ENCODE measurements at places on chromosomes 7 and 10. TPM values are rescaled to one million over a fixed set of nuclear protein-coding genes. Genes with fewer than 3 reads are reported as not detected.
A peak's percentile ranks its signal among the peaks of the same experiment; 100 is the strongest.

The HOXA6 gene
- total RNA-seq: 5.0 TPM

The ODAD2 gene
- total RNA-seq: 0.59 TPM

The ANKRD22 gene
- under 0.01 TPM for total RNA-seq

The IFIT1B gene
- not detected for total RNA-seq

The CLIP2 gene
- 70.9 TPM for total RNA-seq

The GPC2 gene
- 1.4 TPM for total RNA-seq

The NKX1-2 gene
- total RNA-seq: not detected

The AKR1C4 gene
- not detected for total RNA-seq

- H3K4me1 ChIP-seq: no peaks in the 10 kb centered on the region
- H3K4me3 ChIP-seq: peak overlapping the region; percentile 68
- H3K27ac ChIP-seq: no peak overlapping the region
- H3K36me3 ChIP-seq: no peaks in the 10 kb centered on the region
- DNase-seq: peak; percentile 95
Observed at GRCh38 chr7:44309271-44310091, 15.9 kb downstream of the CAMK2B start.

DNA sequence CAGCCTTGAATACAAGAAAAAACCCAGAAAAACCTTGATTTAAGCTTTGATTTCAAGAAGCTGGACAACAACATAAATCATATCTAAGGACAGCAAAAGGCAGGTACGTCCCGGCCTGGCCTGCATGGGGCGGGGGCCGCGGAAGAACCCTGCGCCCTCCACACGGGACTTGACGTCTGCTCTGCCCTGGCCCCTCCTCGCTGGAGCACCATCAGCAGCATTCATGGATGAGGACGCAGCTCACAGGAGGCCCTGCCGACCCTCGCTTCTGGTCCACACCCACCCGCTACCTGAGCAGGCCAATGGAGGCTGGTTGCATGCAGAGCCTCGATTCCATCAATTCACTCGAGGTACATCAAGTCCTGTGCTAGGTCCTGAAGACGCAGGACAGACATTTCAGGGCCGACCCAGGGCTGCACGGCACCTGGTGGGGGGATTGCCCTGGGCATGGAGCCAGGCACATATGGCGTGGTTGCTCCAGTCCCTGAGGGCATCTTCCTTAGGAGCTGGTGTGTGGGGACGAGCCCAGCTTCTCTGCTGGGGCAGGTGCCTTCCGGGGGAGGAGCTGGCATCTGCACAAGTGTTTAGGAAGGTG is 63.1 kb upstream of the NKX6-2 start:
- H3K36me3 ChIP-seq: no peaks in the 10 kb centered on the region
- H3K4me3 ChIP-seq: no peak overlapping the region
- H3K27me3 ChIP-seq: peaks cover 21% of the 10 kb centered on the region
- no peaks in the 10 kb centered on the region for H3K4me1 ChIP-seq

DNA sequence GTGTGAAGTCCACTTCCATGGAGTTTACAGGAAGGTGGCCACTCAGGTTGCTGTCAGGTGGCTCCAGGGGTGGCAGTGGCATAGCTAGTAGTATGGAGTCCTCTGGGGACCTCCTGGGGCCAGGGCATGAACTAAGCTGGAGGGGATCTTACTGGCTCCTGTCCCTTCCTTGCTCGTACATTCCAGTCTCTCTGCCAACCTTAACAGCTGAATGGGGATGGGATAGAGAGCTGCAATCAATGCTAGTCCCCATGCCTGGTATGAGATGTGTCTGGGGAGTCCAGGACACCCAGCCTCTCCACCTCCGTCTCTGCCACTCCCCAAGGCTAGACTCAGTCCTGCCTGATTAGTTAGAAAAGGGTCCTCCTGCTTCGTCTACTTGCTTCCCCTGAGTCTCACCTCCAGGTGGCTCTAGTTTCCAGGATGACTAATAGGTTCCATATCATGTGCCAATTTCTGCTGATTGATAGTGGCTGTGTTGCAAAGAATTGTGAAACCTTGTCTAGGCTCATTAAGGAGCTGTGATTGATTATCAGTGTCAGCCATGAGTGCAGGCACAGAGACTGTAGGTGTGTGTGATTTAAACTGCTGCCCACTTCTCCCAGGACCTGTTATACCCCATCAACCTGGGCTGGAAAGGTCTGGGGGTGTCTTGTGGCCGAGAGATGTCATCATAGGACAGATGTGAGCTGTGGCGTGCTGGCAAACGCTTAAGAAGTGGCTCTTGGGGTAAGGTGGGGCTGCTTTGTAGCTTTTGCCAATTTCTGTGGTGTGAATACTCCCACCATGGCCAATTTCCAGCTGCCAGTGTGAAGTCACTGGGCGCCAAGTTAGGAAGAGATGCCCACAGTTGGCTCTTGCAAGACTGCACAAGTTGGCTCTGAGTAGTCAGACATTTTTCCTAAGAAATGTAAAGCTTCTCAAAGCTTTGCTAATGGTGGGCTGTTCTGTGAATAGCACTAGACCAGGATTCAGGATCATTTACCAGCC is 59.8 kb downstream of the COL13A1 start:
- H3K27ac ChIP-seq: no peak overlapping the region
- no peaks in the 10 kb centered on the region for H3K36me3 ChIP-seq
- H3K4me3 ChIP-seq: no peak overlapping the region
- H3K4me1 ChIP-seq: peaks cover 39% of the 10 kb centered on the region

DNA sequence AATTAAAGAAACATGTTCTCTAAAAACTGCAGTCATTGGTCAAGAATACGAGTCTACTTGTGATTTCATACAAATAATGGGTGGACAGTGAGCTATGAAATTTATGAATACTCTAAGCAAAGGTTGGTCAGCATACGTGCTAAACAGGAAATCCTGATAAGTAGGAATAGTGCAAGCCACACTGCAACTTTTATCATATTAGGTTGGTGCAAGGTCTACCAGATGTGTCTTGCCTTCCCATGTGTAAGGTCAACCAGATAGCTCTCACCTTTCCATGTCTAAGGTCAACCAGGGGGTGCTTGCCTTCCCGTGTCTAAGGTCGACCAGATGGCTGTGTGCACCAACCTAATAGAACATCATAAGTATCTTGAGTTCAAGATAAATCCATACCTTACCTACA is 2.0 kb upstream of the ITGB1 start:
- peaks cover 54% of the 10 kb centered on the region for H3K4me1 ChIP-seq
- peak; percentile 41 for DNase-seq
- H3K4me3 ChIP-seq: peak overlapping the region; percentile 95
- no peaks in the 10 kb centered on the region for H3K27me3 ChIP-seq

GRCh38 chr7:149291036-149291780 is 29.2 kb downstream of the ZNF783 start:
- H3K27me3 ChIP-seq: no peaks in the 10 kb centered on the region
- no peak overlapping the region for H3K27ac ChIP-seq
- H3K36me3 ChIP-seq: peaks cover 32% of the 10 kb centered on the region
- DNase-seq: peak; percentile 52
- H3K4me1 ChIP-seq: no peaks in the 10 kb centered on the region
- no peak overlapping the region for H3K4me3 ChIP-seq

DNA sequence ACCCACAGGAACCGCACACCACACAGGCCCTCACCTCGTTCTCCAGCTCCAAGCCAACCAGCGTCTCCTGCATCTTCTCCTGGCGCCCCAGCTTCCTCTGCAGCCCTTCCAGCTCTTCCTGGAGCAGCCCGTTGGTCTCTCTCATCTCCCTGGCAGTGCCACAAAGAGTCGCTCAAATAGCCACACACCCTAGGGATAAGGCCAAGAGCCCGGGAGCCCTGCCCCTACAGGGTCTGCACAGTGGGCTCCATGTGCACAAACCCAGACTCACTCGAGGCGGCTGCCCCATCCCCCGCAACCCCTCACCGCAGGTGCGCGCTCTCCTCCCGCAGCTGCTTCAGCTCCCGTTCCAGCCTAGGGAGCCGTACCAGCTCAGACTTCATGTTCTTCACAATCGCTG is 16.9 kb downstream of the MAD1L1 start:
- no peak overlapping the region for H3K27ac ChIP-seq
- no peaks in the 10 kb centered on the region for H3K4me1 ChIP-seq
- H3K4me3 ChIP-seq: no peak overlapping the region
- DNase-seq: peak; percentile 77
- H3K27me3 ChIP-seq: no peaks in the 10 kb centered on the region
- peaks cover 26% of the 10 kb centered on the region for H3K36me3 ChIP-seq

- H3K36me3 ChIP-seq: no peaks in the 10 kb centered on the region
- H3K27ac ChIP-seq: peak overlapping the region; percentile 90
- peak; percentile 96 for DNase-seq
- peak overlapping the region; percentile 79 for H3K4me3 ChIP-seq
Observed at GRCh38 chr7:74452748-74453321, 871 bp upstream of the GTF2IRD1 start.

DNA sequence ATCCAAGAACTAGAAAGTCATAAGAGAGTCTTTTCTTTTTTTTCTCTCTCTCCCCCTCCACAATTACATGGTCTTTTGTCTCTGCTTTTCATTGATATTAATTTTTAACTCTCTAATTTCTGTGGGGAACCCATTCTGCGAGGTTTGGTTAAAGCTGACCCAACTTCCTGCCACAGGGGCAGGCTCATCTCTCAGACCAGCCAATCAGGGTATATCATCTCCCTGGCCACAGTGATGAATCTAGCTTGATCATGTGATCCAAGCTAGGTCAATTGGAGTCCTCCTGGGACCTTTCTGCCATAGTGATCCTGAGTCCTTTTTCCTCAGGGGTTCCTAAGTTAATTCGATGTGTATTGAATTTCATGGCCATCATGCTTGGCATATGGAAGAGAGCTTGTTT is 38.0 kb upstream of the TRUB1 start:
- H3K4me3 ChIP-seq: no peak overlapping the region
- no peak overlapping the region for H3K27ac ChIP-seq
- H3K36me3 ChIP-seq: no peaks in the 10 kb centered on the region
- H3K4me1 ChIP-seq: peaks cover 7% of the 10 kb centered on the region
- DNase-seq: no peak

DNA sequence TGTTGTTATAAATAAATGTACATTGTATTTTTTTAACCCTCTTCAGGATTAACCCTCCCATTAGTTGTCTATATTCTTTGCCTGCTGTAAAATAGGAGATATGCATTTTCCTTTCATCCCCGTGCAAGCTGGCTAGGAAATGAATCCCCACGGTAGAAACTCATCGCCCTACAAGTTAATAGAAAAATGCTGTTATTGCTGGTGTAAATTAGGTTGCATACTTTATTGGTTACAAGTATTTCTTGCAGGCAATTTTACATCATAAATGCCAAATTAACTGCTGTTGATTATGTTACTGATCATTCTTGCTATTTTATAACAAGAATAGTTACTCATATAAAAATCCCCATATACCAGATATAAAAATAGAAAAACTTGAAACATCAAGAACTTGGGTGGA is 454.2 kb upstream of the KLF6 start:
- H3K27me3 ChIP-seq: no peaks in the 10 kb centered on the region
- no peaks in the 10 kb centered on the region for H3K36me3 ChIP-seq
- no peak for DNase-seq
- H3K4me1 ChIP-seq: peaks cover 39% of the 10 kb centered on the region
- no peak overlapping the region for H3K4me3 ChIP-seq

GRCh38 chr10:101745074-101745696 is 30.7 kb downstream of the FGF8 start:
- no peak overlapping the region for H3K27ac ChIP-seq
- DNase-seq: no peak
- H3K4me3 ChIP-seq: no peak overlapping the region
- peaks cover 3% of the 10 kb centered on the region for H3K27me3 ChIP-seq

DNA sequence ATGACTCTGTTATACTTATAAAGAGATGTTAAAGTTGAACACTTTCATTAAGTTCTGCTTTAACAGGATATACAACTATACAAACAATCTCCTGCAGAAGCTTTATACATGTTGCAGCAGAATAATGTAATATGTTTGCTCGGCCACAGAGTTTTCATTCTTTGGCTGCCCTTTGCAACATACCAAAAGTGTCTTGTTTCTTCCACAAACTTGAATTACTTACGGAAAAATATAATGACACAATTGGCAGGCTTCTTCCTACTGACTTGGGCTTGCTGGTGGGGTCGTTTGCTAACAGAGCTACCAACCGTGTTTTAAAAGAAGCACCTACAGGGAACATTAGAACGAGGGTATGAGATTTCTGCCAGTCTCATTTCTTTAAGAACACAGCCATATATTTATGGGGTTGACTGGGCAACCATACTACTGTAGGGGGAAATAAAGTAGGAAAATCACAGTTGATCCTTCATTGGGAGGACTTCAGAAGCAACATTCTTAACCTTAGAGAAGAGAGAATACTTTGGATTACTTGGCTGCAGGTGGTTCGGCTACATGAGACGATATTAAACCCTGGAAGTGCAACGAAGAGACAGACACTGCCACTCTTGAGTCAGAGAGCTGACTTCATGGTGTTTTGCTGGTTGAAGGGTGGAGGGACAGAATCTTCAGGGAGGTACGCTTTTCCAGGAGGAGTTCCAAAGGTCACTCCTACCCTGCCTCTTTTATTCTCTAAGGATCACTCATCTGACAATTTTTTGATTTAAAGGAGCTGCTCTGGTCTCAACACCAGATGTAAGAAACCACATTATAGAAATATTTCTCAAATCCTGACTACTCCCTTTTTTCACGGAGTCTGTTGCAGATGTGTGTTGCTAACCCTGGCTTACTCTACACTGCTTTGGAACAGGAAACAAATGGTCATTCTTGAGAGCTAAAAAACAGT is 123.9 kb downstream of the SEMA3C start:
- no peak overlapping the region for H3K4me3 ChIP-seq
- H3K27me3 ChIP-seq: no peaks in the 10 kb centered on the region
- H3K36me3 ChIP-seq: peaks cover 56% of the 10 kb centered on the region
- DNase-seq: no peak
- no peak overlapping the region for H3K27ac ChIP-seq
- no peaks in the 10 kb centered on the region for H3K4me1 ChIP-seq

- peaks cover 4% of the 10 kb centered on the region for H3K36me3 ChIP-seq
- H3K27ac ChIP-seq: no peak overlapping the region
- H3K4me1 ChIP-seq: peaks cover 5% of the 10 kb centered on the region
Observed at GRCh38 chr7:140022582-140023211, 40.1 kb downstream of the PARP12 start.

DNA sequence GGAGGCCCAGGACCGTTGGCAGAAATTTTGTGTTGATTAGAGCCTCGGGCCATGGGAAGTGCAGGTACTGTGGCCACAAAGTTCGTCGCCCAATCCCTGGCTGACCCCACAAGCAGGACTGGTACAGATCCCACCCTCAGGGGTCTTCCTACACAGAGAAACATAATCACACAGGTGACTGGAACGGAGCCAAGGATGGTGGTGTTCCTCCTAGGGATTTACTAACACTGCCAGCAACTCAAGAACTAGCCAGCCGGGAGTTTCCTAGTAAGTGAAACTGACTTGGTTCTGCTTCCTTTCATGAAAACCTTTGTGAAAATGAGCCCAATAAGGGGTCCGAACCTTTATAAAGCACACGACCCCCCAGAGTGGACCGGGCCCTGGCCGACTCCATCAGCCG is 5.7 kb downstream of the CUX1 start:
- no peak overlapping the region for H3K4me3 ChIP-seq
- H3K27ac ChIP-seq: no peak overlapping the region
- H3K4me1 ChIP-seq: peaks cover 10% of the 10 kb centered on the region
- DNase-seq: no peak
- H3K36me3 ChIP-seq: peaks cover 1% of the 10 kb centered on the region

DNA sequence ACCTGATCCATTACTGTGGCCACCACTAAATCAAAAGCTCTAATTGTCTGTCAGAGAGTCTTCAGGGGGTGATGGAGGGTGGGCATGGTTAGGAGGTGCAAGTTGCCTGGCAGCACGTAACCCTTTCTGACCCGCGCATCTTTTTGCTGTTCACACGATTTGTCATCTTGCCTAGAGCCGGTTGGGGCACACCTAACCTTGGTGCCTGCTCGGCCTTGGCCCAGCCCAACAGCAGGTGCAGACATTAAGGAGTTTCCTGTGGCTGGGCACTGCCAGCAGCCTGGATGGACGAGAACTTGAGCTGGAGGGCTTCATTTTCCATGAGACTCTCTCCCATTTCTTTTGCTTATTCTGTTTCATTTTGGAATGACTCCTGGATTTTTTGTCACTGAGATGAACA is 41.0 kb upstream of the PTF1A start:
- DNase-seq: no peak
- H3K4me1 ChIP-seq: no peaks in the 10 kb centered on the region
- H3K4me3 ChIP-seq: no peak overlapping the region
- H3K27me3 ChIP-seq: no peaks in the 10 kb centered on the region
- H3K36me3 ChIP-seq: no peaks in the 10 kb centered on the region
- H3K27ac ChIP-seq: no peak overlapping the region

All from osteoblast (primary cell).